Activated CD4-positive, alpha-beta T cell treated with anti-CD3 and anti-CD28 coated beads, Interleukin-2, amount 50 U/mL, for 1 hour (primary cell): ENCODE measurements at places on chromosomes 3 and 15.

GRCh38 chr15:42275780-42276391 is 2.7 kb upstream of the TMEM87A start:
- DNase-seq = no peak

GRCh38 chr3:67033079-67033478 is 35.0 kb downstream of the KBTBD8 start:
- DNase-seq = no peak

- no peak for DNase-seq
Observed at GRCh38 chr3:153146191-153147053, 15.6 kb upstream of the RAP2B start.

DNA sequence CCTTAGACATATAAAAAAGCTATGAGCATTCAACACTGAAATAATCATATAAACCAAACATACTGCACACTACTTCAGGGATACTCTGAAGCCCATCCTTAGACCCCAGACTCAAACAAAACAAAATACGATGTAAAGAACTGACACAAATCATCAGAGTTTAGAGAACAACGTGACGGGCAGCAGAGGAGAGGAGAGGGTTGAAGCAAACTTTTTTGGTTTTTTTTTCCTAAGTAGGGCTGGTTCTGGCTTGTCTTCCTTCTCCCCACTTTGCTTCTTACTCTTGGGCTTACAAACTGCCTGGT is 34.7 kb downstream of the GAP43 start:
- DNase-seq = no peak

GRCh38 chr3:160399125-160400029 is at the start of the genes IFT80 and SMC4:
TSS of gene IFT80 (minus strand) at chr3:160399225. CDS start at chr3:160384600, 14,625 bp downstream.
TSS of gene SMC4 (plus strand) at chr3:160399650. CDS start at chr3:160400827, 1,177 bp downstream.
- peak; percentile 95 for DNase-seq

DNA sequence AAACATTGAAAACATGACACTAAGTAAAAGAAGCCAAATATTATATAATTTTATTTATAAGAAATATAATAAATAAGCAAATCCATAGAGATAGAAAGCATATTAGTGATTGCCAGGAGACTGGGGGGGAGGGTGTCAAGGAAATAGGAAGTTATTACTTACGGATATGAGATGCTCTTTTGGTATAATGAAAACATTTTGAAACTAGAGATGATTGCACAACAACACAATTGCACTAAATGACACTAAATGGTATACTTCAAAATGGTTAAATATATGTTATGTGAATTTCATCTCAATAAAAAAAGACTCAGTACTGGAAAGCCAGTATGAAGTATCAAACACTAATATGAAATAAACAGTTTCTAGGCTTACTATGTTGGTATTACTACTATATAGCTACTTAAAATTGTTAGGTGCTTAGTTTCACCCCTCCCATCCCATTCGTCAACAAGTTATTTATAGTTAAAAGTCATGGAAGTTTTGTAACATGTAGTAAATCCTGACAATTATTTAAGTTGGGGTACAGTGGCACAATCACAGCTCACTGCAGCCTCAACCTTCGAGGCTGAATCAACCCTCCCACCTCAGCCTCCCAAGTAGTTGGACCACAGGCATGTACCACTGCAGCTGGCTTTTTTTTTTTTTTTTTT is 43.7 kb downstream of the STAG1 start:
- DNase-seq = no peak

DNA sequence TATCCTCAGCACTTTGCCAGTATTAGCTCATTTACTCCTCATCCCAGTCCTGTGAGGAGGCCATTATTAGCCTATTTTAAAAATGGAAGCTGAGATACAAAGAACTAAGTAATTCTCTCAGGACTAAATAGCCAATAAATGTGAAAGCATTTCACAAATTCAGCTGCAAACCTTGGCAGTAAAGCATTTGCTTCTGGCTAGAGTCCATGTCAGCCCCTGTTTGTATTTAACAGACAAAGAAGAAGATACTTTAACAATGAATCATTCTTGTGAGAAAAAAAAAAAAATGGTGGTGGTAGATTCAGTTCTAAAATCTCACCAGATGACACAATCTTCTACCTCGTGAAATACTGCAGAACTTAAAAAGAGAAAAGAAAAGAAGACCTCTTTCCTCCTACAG is 85.0 kb upstream of the CNTN6 start:
- no peak for DNase-seq
